ENCODE measurements at places on chromosomes 7 and 10.

- no peak for DNase-seq
Measured at GRCh38 chr10:130741901-130742855, 569.3 kb downstream of the TCERG1L start.

GRCh38 chr7:42456267-42456666, 219.3 kb upstream of the GLI3 start:
- no peak for DNase-seq

GRCh38 chr7:103809229-103809994, 180.0 kb downstream of the RELN start:
- DNase-seq = no peak

GRCh38 chr10:14009371-14010100, 321.2 kb downstream of the FRMD4A start:
- DNase-seq = peak; percentile 50

DNA sequence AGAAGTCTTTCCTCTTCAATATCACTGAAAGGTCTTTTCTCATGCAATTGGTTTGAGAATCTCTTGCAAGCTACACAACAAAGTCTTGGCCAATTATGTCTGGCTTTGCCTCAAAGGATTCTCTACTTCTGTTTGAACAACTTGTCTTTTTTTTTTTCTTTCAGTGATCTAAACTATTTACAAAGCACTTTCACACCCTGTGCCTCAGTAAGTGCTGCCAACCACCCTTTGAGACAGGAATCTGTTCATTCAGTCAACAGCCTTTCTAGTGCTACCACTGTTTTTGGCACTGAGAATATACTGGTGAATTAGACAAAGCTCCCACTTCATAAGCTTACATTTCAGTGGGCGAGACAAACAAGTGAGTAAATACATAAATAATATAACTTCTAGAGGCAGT, 26.9 kb upstream of the SDK1 start:
- DNase-seq = no peak

- no peak for DNase-seq
Measured at GRCh38 chr7:11315666-11316258, 342.1 kb downstream of the PHF14 start.

DNA sequence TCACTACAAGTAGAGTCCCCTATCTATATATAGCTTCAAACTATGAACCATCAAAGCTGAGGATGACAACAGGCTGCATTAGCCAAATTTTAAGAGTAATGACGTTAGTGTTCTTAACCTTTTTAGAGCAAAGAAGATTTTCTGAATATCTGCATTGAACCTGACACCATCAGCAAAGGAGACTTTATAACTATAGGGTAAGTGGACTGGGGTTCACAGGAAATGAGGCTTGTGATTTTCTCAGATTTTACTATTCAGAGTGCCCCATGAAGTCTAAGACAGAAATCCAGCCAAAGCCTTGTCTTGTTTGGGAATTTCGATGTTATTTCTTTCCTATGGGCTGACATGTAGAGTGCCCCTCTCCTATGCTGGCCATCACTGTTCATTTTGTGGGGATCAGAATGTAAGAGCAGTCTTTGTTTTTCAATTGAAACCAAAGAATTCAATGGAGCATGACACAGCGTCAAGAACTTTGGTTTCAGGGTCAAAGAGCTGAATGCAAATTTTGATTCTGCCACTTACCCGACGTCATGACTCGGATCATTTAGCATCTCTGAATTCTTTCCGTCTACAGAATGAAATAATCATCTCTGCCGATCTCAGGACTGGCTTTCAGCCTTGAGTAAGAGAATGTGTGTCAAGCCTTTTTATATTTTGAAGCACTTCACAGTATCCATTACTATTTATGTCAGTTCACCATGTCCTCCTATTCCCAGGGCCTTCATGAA, 52.7 kb downstream of the DENND11 start:
- no peak for DNase-seq

DNA sequence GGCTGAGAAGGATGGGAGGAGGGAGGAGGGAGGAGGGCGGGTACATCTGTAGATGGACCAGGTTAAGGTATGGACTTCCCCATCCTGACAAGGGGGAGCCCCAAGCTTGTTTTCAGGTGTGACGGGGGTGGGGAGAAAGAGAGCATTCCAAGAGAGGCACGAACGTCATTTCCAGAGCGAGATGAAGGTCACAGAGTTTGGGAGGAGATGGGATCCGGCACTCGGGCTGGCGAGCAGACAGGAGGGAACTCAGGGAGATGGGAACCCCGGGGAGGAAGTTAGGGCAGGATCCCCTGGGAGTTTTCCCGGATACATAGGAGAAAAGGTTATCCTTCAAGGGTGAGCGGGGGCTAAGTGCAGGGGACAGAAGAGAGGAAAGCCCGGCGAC, 118.8 kb downstream of the CUX1 start:
- no peak for DNase-seq

- no peak for DNase-seq
Measured at GRCh38 chr7:17580141-17580540, 281.7 kb downstream of the AHR start.

DNA sequence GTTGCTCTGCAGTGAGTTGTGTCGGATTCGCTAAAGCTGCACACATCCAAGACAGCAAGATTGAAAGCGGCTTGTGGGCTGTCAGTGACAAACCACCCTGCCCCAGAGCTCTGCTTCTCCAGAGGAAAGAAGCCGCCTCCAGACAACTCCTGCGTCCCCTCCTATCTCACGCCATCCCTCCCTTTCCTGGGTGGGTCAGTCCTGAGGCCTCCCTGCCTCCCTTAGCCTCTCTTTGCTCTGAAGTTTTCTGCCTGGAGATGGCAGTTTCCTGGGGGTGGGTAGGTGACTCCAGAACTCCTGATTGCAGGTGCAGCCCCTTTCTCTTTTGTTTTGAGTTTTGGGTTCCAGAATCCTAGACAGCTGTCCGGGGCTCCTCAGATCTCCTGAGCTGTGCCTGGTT, 78.7 kb downstream of the EMX2 start:
- DNase-seq = no peak

GRCh38 chr7:24755541-24756407, 1.5 kb downstream of the GSDME start:
- DNase-seq = no peak

- DNase-seq = no peak
Measured at GRCh38 chr7:77903597-77903996, 105.0 kb downstream of the PHTF2 start.

DNA sequence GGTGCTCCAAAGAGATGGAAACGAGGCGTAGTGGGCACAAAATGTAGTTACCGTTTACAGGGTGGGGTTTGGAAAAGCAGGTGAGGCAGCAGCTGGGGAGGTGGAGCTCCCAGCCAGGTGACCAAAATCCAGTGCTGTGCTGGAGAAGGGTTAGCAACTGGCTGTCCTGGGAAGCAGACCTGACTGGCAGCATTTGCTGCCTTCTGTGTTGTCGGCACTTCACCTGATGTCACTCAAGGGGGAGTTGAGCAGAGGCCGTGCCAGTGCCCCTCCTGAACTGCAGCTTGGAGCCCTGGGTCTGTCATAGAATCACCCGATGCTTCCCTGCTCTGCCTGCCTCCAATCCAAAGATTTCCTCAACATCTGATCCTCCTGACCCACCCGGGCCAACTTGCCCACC, 12.8 kb downstream of the GCK start:
- no peak for DNase-seq

GRCh38 chr10:128049226-128050120, 76.8 kb downstream of the MKI67 start:
- DNase-seq = no peak

DNA sequence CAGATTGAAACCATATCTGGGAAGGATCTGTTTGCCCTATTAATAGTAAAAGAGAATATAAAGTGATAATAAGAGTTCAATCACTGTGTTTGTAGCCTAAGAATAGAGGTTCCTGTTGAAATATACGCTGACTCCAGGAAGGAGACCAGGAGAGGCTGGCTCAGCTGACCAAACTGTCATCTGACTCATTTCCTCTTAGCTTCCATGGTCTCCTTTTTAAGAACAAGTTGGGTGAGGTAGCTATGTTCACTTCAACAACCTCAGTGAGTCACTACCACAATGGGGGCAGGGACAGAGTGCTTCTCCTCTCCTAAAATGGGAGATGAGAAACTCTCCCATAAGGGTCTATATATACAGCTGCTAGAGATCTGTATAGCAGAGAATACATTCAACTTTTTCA, 543.3 kb downstream of the CALN1 start:
- DNase-seq = no peak

DNA sequence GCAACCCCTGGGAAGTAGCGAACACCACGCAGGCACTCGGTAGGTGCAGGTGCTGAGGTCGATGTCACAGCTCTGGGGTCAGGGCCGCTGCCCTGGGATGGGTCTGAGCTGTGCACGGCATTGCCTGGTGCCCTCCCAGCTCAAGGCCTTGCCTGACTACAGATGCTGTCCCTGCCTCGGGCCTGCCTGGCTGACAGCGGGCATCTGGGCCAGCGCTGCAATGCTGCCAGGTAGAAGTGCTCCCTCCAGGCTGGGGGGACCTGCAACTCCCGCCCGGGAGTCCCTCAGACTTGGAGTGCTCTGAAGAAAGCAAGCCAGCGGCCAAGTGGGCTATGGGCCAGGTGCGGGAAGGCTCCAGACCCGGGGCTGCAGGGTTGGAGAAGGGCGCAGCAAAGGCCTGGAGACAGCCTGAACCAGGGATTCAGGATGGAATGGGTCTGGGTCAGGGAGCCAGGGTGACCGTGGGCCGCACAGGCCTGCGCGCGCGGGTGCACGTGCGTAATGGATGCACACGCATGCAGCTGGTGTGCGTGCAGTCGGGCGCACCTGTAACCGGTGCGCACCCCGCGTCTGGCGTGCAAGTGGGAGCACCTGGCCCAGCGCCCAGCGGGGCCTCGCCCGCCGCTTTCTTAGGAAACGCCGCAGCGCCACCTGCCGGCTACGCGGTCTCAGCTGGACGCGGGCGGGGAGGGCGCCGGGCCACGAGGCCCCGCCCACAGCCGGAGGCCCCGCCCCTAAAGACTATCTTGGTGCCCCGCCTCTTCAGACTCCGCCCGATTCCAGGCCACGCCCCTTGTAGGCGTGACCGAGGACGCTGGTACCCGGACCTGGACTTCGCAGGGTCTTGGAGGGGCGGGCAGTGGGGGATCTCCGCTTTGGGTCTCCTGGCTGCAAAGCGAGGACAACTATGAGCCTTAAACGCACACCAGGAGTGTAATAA, 46.7 kb downstream of the MICALL2 start:
- DNase-seq = peak; percentile 96

GRCh38 chr7:6031567-6031966, 391 bp downstream of the ANKRD61 start:
- no peak for DNase-seq

DNA sequence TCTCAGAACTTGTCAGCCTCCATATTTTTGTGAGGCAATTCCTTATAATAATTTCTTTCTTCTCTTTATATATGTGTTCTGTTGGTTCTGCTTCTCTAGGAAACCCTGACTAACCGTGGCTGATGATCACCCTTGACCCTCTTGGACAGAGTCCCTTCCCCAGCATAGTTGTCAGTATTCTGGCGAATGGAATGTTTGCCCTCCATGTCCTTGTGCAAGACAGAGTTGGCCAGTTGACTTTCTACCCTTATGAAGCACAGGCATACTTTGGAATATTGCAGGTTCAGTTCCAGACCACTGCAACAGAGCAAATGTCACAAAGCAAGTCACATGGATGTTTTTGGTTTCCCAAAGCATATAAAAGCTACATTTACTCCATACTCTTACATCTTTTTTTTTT, 297.7 kb upstream of the SHH start:
- no peak for DNase-seq

GRCh38 chr7:78172267-78172757, 373.7 kb downstream of the PHTF2 start:
- DNase-seq = no peak

- DNase-seq = no peak
Measured at GRCh38 chr10:10209167-10209566, 808.5 kb upstream of the CELF2 start.

- peak; percentile 57 for DNase-seq
Measured at GRCh38 chr10:69439350-69439739, 11.9 kb upstream of the TSPAN15 start.

GRCh38 chr7:46290374-46291049, 369.4 kb upstream of the IGFBP3 start:
- no peak for DNase-seq

GRCh38 chr7:118794419-118794818, 569.9 kb downstream of the ANKRD7 start:
- DNase-seq = no peak

- DNase-seq = no peak
Measured at GRCh38 chr10:100357059-100357858, 10.2 kb downstream of the SCD start.

- peak; percentile 47 for DNase-seq
Measured at GRCh38 chr10:112775892-112776674, 174.0 kb upstream of the TCF7L2 start.

DNA sequence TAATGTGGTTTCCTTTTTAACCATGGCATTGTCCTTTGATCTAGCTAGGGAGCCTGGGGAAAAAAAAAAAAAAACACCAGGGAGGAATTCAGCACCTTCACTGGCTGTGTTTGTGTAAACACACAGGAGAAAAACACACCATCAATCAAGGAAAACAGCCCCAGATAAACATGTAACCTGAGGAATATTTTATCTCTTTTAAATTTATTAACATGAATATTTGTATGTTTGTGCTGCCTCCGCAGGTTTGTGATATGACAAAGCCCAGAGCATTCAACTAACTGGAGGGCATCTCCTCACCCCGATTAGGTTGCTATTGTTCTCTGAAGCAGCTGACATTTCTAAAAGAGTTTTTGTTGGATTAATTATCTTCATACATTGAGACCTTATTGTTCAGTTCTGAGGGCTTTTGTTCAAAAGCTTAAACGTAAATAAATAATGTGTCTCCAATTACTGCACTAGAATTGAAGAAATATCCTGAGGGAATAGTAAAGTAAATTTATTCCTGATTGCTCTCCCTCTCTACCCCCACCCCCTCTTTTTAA, 89.4 kb upstream of the SEMA3E start:
- DNase-seq = no peak

DNA sequence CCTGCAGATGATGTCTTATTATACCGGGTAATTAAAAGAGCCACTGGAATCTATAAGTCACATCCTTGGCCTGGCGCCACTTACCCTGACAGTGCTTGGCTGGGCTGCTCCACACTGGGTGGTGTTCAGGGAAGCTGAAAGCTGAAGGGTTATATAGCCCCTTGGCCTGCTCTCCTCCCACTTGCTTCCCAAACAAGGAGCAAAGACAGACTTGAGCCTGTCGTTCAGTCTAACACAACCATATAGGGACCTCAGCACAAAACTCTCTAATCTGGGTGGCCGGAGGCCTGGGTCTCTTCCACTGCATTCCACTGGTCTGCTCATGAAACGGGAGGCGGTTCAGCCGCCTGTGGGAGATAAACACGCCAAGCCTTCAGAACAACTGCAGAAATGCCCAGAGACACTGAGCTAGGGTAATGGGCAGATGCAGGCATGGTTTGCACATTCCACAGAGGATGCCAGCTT, at the start of gene ACTA2:
Gene ACTA2 (minus strand): TSS at position 127 of the 465 bp plus-strand sequence. CDS start 3,843 bp downstream, outside the sequence.
- DNase-seq = no peak

DNA sequence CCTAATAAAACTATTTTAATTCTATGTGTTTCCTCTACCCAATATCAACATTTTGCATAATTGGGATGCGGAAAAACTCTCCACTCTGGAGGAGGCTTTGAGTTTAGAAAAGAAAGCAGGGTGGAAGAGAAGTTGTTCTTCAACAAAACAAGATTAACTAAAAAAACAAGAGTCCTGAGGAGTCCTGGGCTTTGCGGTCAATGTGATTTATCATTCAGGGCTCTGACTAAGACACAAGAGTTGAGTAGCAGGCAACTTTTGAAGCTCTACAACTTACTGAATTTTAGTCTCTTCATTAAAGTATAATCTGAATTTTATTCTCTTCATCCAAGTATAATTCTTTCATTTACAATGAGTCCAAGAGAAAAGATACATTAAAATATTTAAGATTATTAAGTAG, 18.3 kb upstream of the TMEM26 start:
- DNase-seq = no peak

Measured in Calu3 (cell line).